Cortex of kidney (tissue), 1 donor: ENCODE measurements at places on chromosomes 5 and 9.

GRCh38 chr9:111917980-111918379 lies 21.4 kb downstream of the UGCG start:
- DNase-seq: no peak

- no peak for DNase-seq
Measured at GRCh38 chr9:127955294-127956015, 17.8 kb upstream of the DPM2 start.

- DNase-seq: no peak
Measured at GRCh38 chr9:133519693-133520092, 5.1 kb downstream of the MYMK start.

- DNase-seq: no peak
Measured at GRCh38 chr5:6976971-6977370, 263.7 kb downstream of the TENT4A start.

DNA sequence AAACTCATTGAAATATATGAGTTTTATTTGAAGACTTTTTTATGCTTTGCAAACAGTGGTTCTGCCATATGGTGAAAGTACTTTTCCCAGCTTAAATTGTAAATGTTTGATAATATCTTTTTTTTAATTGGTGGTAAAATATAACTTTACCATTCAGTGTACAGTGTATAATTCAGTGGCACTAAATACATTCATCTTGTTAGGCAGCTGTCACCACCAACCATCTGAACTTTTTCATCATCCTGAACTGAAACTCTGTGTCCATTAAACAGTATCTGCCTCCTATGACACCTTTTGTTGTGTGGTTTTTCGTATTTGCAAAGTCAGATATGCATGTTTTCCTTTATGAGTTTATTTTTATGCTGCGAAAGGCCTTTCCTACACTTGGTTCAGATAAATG lies 45.1 kb downstream of the FBXO38 start:
- no peak for DNase-seq

GRCh38 chr5:97534166-97534565 lies 351.1 kb upstream of the RIOK2 start:
- no peak for DNase-seq
